Substantia nigra (tissue), 51 donors: ENCODE measurements at places on chromosomes 13 and 19.

- DNase-seq, result no peak
Measured at GRCh38 chr13:113918981-113919701, 54.7 kb downstream of the C13orf46 start.

DNA sequence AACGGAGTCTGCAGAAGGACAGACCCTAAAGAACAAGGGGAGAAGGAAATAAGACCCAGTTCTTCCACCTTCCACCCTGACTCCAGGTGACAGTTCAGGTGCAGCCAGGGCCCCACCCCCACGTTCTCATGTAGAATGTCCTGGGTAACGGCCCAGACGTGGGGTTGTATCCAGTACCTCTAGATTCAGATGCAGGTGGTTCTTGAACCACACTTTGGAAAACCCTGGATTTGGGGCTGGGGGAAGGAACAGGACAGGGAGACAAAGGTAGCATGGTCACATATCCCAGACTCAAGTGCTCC, 2.2 kb downstream of the DMPK start:
- no peak for DNase-seq

DNA sequence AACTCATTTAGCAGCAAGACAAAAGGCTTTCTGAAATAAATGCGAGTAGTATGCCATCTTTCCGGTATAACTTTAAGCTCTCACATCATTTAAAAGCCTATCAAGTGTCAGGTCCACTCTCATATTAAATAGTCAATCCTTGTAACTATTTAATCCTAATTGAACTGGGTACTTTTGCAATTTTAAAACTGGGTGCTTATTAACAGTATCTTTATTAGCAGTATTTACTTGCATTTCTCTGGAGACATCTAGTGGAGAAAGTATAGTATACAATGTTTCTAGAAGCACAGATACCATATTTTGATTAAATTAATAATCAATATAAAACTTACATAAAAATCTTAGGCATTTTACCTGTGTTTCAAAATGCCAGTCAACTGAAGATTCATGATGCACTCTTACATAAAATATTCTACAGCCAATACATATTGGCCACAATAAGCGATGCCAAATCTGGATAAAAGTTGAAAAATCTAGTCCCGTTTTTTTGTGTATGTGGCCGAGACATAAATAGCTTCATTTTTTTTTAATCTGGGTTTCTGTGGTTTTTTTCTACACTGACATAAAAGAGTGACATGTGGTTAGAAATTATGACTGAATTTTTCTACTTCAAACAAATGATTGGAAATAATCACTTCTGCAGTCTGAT, 4.3 kb upstream of the POSTN start:
- no peak for DNase-seq

DNA sequence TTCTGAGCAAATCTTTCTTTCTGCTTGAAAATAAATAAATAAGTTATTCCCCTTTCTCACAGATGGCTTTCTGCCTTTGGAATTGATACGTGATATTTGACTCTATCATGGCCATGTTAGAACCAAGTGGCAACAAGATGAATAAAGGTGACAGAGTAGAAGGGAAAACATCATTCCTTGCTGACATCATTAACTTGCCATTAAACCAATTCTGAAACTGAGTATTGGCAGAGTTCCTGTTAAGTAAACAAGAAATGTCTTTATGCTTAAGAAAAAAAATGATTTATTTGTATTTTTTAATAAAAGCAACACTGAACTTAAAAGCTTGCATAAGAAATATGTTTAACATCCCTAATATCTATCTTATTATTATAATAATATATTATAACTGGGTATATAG, 828.1 kb downstream of the PCDH9 start:
- DNase-seq, result no peak

DNA sequence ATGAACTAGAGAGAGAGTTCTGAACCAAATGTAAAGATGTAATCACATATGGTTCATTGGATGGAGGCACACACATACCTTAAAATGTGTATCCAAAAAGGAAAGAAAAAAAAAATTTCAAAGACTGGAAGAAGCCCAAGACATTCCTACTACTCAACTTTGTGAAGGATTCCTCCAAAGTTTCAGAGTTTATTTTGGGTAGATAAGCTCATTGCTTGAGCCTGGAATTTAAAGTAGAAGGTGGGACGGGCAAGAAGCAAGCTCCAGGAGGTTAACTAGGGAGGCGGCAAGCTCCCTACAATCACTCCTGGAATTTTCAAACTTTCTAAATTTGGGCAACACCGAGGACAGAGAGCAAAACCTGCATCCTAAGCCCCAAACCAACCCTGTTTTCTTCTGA, 1.9 kb downstream of the TSHZ3 start:
- no peak for DNase-seq
